Urothelium cell line (cell line): ENCODE measurements at places on chromosomes 12 and 14.

- DNase-seq, result no peak
Measured at GRCh38 chr14:95363468-95363954, 43.8 kb upstream of the CLMN start.

DNA sequence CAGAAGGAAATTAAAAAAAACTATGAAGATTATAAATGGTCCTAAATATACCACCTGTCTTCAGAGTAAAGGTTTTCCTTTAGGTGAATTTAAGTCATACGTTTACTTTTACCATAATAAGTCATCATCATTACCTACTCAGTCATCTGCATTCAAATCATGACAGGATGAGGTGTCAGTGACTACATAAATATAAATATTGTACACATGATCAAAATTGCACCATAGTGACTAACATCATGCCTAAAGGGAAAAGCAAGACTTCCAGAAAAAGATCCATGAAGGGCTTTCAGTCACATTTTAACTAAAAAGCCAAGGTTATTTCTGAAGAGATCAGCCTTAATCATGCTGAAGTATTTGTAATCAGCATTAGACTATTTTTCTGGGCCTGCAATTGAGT, 759.9 kb upstream of the FLRT2 start:
- no peak for DNase-seq

DNA sequence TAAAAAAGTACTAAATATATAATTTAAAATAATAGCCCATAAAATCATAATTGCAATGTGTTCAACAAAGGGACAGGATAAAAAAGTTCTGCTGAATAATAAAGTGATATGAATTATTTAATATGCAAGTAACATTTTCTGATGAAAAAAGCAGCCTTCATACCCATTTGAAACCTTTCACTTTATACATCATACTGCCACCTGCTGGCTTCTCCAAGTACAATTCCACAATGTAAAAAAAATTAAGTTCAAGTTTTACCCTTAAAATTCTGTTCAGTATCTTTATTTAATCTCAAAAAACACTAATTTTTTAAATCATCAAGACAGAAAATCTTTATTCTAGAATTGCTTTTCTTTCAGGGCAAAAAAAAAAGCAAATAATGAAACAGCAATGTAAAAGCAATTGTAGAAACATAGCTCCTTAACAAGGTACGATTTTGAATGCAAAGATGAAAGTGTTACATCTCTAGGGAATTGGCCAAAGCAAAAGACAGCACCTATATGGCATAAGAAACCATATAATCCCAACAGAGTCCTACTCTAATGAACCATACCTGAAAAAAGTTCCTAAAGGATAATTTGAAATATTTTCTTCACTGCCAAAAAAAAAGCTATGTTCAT, 15.0 kb downstream of the MDM1 start:
- DNase-seq, result no peak

DNA sequence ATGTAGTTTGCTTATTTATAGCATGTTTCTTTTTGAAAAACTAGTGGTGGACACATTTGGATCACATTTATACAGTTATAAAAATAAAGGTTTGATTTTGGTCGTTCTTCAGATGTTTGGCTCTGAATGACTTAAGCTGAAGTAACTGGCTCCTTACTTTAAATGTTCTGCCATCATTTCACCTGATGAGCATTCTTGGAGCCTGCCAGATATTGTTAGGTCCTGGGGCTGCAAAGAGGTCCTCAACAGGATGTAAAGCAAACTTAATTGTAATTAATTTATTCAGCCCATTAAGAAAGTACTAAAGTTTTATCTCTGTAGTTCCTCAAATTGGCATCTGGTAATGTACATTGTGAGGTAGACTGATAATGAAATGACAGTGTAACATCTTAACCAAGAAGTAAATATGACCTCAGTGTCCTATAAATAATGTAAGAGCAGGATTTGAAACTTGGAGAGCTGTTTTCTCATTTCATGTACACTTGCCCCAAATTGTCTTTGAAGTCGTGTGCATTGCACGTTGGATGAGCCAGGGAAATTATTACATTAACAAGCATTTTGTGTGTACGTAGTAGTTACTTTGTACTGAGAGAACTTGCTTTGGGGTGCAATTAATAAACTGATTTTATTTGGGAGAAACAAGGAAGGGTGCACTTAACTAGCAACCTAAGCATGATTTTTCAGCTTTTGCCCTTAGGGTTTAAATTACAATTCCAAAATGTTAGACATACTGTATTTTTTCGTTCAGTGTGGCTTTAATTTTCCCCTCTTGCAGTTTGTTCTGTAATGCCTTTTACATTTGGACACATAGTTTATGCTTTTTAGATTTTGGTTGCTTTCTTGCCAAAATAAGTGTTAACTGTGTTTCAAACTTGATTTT, 7.5 kb downstream of the EIF5 start:
- DNase-seq, result no peak

- DNase-seq, result no peak
Measured at GRCh38 chr12:106179086-106179485, 40.3 kb upstream of the NUAK1 start.

GRCh38 chr12:66077542-66077941, 53.0 kb downstream of the LLPH start:
- DNase-seq, result no peak

DNA sequence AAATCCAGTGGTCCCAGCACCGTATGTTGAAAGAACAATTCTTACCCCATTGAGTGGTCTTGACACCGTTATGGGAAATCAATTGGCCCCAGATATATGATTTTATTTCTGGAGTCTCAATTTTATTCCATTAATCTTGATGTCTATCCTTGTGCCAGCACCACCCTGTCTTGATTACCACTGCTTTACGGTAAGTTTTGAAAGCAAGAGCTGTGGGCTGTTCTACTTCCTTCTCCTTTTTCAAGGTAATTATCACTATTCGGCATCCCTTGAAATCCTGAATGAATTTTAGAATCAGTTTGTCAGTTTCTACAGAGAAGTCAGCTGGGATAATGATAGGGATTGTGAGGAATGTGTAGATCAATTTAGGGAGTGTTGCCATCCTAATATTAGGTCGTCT, 160.8 kb upstream of the SFSWAP start:
- DNase-seq, result no peak

- no peak for DNase-seq
Measured at GRCh38 chr14:73246387-73247150, 9.3 kb downstream of the PAPLN start.

DNA sequence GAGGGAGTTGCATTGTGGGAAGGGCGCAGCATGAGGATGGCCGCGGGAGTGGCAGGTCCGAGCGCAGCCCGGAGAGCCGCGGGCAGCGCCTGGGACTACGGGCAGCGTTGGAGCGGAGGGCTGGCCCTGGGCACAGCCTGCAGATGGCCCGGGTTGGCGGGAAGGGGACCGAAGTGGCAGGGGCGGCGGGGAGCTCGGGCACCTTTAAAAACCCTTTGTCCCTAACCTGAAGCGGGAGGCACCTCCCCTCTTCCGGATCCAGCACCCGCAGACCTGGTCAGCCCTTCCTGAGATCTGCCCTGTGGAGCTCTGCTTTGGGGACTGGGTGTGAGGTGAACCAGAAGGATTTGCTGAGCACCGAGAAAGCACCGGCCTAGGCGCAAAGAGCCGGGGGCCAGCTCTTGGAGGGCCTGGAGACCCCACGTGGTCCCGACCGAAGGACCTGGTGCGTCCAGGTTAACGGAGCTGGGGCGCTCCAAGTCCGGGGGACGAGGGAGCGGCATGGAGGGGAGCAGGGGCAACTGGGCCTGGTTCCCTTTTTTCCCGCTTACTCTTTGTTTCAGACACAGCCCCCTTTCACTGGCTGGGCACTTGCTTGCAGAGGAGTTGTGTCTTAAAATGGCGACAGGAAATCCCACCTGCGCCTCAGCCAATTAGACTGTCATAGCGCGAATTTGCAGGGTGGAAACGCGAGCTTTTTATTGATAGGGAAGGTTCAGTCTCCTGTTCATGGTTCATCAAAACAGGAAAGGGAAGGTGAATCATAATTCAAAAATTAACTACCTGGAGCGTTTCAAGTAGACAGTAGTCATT, 792 bp upstream of the SLC38A1 start:
- no peak for DNase-seq
